ENCODE measurements at places on chromosomes 4 and X.
A peak's percentile ranks its signal among the peaks of the same experiment; 100 is the strongest.

DNA sequence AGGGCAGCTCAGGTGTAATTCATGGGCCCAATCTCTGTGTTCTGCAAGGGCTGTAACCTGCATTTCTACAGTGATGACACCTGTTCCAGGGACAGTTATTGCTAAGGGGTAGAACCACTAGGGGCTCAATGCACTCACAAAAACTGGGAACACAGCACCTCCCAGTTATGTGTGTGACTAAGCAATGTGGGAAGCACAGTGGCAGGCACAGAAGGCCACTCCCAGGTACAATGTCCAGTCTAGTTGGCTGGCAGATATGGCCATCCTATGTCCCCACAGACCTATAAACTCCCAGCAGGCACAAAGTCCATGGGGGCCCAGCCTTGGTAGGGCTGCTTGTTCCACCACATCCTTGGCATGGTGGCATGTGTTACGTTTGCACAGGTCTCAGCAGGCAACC is 25.7 kb downstream of the CXCL13 start:
- no peak for DNase-seq

DNA sequence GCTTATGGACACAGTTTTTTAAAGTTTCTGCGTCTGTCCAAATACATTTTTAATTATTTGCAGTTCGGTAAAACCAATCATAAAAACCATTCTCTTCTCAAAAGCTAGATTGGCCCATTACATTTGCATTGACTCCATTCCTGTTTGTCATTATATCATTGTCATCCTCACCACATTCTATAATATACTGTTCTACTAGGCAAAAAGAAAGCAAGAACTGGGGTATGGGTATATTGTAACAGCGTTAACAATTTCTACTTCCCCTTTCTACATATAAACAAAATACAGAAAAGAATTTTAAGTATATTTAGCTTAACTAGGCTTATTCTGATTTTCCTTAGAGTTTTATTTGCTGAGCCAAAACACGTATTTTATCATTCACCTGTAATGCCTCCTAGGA is 91.8 kb downstream of the RAP1GDS1 start:
- no peak for DNase-seq

GRCh38 chr4:27836523-27836922 is 975.9 kb downstream of the STIM2 start:
- DNase-seq, result no peak

DNA sequence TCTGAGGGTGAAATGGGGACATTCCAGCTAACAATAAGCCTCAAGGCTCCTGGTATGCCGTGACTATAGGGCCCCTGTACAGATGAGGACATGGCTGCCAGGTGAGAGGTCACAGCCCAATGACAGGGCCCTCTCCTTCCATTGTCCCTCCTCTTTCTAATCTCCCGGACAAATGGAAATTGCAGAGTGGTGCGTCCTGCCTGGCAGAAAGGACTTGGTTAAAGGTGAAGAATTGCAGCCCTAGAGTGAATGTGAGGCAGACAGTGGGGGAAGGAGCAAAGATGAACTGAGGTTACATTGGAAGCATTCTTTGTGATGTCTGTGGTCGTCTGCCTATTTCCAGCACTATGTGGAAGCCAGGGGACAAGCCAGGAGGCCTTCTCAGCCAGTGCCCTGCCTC is 6.7 kb upstream of the UCP1 start:
- DNase-seq, result no peak

DNA sequence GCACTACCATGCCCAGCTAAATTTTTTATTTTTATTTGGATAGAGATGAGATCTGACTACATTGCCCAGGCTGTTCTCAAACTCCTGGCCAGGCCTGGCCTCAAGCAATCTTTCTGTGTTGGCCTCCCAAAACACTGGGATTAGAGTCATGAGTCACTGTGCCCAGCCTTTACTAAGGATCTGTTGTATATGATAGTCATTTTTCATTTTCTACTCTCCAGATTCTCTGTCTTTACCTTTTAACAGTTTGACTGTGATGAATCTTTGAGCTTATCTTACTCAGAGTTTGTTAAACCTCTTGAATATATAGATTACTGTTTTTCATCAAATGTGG is 161.8 kb downstream of the FNIP2 start:
- DNase-seq, result peak; percentile 8

DNA sequence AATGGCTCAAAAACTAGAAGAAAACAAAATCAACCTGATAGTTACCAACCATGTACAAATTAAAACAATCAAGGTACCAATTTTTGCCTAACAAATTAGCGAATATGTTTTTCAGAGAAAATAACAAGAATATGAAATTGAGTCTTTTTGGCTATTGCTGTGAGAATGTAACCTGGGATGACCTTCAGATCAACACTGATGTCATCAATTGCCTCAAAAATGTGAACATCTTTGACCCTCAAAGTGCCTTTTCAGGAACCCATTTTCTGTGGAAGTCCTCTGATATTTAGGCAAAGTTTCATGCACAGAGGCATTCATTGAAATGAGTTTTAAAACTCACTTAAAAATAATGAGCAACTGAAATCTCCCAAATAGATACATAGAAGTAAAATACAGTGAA is 6.1 kb downstream of the RELL1 start:
- DNase-seq, result no peak

DNA sequence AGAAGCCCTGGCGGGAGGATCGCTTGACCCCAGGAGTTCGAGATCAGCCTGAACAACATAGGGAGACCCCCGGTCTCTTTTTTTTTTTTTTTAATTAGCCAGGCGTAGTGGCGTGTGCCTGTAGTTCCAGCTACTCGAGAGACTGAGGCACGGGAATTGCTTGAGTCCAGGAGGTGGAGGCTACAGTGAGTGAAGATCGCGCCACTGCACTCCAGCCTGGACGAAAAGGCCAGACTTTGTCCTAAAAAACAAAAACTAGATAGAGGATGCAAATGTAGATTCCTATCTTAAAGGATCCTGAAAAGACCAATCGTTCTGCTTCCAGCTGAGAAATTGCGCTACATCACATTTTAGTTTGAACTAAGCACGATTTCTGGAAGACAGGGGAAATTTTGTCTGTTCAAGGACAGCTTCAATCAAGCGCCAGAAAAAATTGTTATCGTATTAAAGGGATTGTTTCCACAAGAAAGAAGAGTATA is 627 bp upstream of the HSD17B11 start:
- DNase-seq, result no peak

DNA sequence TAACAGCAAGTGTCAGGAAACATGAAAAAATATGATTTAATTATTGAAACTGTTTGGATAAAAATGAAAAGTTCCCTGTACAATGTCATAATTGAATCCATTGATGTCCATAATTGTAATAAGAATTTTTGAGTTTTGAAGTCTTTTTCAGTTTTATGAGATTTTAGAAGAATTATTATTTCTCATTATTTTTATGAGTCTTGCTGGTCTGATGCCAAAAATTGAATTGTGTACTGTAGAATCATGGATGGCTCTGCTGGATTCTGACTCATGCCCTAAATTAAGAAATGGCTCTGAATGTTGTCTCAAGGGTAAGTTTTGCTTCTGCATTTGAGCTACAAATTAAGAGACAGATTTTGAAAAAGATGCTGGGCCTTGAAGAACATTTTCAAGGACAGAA is 132.8 kb upstream of the MAP9 start:
- no peak for DNase-seq

Data from erythroblast (primary cell).